Nephron progenitor cell (in vitro differentiated cells): ENCODE measurements at places on chromosomes 6 and 20.

- DNase-seq: no peak
Measured at GRCh38 chr6:128696691-128697689, 176.6 kb upstream of the PTPRK start.

GRCh38 chr6:15339081-15339480 is 93.2 kb downstream of the JARID2 start:
- DNase-seq: no peak

- no peak for DNase-seq
Measured at GRCh38 chr20:24365670-24366069, 103.8 kb upstream of the SYNDIG1 start.

- DNase-seq: no peak
Measured at GRCh38 chr6:109306733-109307132, 75.5 kb downstream of the CD164 start.

- DNase-seq: no peak
Measured at GRCh38 chr6:38517005-38517404, 122.7 kb downstream of the BTBD9 start.

DNA sequence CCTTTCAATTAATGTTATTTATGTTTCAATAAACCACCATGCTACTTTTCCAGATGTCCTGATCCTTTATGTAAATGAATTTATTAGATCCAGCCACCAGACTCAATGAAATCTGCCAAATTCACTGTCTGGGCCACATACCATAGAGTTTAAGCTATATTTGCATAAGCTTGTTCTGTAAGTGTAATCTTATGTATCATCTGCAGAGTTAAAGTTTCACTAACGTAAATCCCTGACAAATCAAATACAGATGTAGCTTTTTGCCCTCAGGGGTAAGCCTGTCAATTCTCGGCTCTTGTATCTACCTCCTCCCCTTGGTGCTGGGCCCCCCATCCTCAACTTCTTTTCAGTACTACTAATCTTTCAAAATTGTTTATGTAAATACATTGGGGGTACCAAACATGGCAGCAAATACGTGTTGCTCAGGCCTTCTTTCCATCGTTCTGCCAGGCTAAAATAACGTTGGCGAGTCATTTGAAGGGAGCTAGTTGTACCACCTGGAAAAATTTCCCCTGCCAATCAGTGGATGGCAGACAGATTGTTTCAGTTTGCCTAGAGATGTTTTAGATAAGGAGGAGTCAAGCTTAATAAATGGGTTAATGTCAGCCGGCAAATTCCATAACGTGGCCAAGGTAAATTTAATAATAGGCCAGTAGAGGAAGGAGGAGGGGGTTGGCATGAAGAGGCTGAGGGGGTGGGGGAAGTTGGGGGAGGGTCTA is 79.6 kb downstream of the RPS12 start:
- DNase-seq: no peak

- no peak for DNase-seq
Measured at GRCh38 chr20:4087923-4088322, 72.6 kb upstream of the RNF24 start.

DNA sequence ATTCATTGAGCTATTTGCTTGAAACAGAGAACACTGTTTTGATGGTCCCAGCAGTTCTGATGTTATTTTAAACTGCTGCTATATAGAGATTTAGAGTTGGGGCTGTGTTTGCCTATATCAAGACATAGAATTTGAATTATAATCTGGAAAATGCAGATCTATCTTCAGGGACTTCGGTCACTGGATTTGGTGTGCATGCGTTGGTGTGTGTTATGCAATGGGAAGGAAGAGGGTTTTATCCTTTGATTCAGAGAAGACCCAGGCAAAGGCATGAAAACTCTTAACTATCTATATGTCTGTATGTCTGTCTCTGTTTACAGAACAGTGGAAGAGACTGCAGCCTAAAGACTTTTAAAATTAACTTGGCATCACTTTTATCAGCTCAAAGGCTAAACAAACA is 2.0 kb downstream of the ADGRB3 start:
- DNase-seq: no peak

DNA sequence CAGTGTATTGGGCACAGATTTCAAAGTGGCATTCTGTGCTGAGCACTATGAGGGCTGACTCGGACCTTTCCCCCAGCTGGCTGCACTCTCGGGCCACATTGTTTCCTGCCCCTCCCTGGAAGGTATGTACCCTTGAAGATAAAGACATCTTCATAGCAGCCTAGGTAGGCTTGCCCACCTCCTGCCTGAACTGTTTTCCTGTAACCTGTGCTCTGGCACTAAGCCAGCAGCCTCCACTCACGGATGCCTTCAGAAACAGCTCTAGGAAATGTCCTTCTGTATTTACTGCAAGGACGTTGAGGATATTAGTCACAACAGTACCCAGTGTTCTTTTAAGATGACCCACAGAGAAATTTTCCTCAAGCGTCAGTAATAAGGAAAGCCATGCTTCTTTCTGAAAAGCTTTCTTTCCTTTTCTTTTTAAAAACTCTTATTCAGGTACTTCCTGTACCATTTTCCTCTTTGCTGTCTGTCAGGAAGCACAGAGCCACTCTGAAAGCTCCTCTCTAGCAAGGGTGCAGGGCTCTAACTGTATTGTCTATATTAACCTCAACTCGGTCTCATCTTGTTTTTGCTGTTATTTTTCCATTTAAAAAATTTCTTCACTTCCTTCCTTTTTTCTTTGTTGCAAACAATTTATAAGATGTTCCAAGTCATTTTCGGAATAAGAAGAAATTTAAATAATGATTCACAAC is 43.5 kb downstream of the TTI1 start:
- no peak for DNase-seq

DNA sequence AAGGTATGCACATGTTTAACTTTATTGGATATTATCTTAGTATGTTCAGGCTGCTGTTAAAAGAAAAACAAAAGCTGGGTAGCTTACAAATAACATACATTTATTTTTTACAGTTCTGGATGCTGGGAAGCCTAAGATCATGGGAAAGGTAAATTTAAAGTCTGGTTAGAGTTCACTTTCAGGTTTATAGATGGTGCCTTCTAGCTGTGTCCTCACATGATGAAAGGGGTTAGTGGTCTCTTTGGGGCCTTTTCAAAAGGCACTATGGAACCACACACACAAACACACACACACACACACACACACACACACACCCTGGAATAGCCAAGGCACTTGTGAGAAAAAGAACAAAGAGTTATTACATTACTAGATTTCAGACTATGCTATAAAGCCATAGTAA is 805.8 kb upstream of the GJE1 start:
- DNase-seq: no peak

- DNase-seq: no peak
Measured at GRCh38 chr6:154539593-154540269, 29.2 kb upstream of the CNKSR3 start.

DNA sequence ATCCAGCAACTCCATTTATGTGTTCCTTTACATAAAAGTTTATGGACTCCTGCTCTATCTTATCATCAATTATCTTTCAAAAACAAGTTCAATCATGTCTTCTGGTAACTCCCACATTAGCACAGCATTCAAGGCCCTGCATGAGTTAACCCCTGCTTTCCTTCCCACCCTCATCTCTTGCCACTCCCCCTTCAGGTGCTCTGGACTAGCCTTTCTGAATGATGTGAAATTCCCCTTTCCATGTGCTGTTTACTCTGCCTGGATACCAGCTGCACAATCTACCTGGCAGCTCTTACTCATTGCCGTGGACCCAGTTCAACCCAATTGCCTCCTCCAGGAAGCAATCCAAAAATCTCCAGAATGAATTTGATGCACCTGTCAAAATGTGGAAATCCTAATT is 11.9 kb downstream of the ADGRF4 start:
- DNase-seq: no peak

- DNase-seq: no peak
Measured at GRCh38 chr6:55853008-55854001, 22.1 kb downstream of the BMP5 start.

GRCh38 chr20:62484478-62484877 is 8.7 kb upstream of the GATA5 start:
- no peak for DNase-seq

GRCh38 chr6:25035512-25036435 is 100.0 kb upstream of the RIPOR2 start:
- no peak for DNase-seq

GRCh38 chr20:52565614-52566013 is 374.0 kb upstream of the ZFP64 start:
- DNase-seq: no peak

GRCh38 chr20:36400909-36401735 is 95.0 kb downstream of the DLGAP4 start:
- DNase-seq: no peak

- no peak for DNase-seq
Measured at GRCh38 chr6:48199499-48199898, 88.5 kb upstream of the PTCHD4 start.

GRCh38 chr6:79672631-79673111 is 41.5 kb downstream of the SH3BGRL2 start:
- DNase-seq: no peak

DNA sequence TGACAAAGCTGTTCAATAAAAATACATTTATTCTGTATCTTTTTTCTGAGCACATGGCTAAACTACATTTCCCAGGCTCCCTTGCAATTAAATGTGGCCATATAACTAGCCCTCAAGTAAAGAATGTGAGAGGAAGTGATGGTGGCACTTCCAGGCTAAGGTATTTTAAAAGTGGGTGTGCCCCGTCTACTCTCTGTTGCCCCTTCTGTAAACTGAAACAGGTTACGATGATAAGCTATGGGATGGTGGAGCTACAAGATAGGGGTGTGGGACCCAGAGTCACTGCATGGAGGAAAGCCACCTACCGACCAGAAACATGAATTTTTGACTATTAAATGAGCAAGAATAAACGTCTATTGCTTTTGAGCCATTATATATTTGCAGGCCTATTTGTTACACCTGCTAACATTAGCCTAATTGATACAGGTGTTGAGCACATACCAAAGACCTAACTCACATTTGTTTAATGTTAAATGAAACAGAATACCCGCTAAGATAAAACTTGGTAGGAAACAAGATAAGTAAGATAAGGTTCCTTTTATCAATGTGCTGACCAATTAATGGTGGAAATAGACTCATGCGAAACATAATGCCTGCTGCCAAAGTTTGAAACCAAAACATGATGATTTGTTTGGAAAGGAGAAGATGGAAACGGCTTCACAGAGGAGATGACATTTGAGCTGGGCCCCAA is 3.1 kb downstream of the FYN start:
- no peak for DNase-seq

DNA sequence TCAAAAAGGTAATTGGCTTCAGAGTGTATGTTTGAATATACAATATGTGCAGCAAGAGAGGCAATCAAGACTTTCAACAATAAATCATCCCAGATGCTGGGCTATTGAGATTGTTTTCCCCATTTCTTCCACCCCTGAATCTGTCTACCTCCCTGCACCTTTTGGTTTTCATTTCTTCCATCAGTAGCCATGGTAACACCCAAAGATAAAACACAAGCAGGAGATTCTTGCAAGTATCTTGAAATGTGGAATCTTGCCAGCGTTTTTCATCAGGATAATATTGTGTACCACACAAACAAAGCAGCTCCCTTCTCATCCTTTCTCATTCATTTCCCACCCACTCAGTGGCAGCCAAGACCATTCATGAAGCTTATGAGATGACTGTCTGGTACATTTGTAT is 73.0 kb upstream of the NRSN1 start:
- DNase-seq: no peak

DNA sequence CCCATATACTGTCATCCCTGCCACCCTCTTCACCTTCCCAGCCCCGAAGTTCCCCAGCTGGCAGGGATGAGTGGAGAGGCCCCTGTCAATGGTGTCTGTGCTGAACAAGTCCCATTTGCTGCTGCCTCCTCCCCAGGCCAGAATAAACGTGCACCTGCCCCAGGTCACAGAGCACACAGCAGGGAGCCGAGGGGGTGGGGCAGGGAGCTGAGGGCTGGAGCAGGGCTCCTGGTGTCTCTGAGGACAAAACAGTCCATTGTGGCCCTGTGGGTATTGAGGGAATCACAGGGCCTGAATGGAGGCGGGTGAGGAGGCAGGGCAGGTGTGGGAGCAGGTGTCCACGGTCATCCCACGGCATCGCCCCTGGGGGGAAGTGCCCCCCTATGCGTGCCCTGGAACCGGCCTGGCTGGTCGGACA is 55.8 kb downstream of the SNAI1 start:
- DNase-seq: no peak

DNA sequence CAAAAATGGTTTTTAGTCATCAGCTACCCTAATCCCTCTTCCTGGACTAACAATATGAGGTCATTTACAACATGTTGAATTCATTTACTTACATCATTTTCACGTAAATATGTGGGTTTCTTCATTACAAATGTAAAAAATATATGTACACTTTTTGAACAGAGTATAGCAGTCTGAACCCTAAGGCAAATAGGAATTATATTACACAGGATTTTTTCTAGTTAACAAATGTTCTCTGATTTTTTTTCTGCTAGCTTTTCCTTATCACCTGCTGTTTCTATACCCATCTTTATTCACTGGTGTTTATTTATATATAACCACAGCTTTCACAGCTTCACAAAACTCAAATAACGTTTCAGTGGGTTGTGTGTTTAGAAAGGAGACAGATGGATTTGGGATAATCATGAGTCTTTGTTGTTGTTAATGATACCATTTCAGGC is 21.0 kb upstream of the CD2AP start:
- no peak for DNase-seq

DNA sequence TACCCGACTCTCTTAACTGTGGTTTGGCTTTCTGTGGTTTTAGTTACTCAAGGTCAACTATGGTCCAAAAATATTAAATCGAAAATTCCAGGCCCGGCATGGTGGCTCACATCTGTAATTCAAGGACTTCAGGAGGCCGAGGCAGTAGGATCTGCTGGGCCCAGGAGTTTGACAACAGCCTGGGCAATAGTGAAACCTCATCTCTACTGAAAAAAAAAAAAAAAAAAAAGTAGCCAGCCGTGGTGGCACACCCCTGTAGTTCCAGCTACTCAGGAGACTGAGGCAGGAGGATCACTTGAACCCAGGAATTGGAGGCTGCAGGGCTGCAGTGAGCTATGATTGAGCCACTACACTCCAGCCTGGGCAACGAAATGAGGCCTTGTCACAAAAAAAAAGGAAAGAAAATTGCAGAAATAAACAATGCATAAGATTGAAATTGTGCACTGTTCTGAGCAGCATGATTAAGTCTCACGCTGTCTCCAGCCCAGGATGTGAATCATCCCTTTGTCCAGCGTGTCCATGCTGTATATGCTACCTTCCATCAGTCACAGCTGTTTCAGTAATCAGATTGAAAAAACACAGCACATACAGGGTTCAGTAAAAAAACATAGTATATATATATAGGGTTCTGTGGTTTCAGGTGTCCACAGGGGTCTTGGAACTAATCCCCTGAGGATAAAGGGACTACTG is 40.7 kb downstream of the RGS17 start:
- no peak for DNase-seq

GRCh38 chr6:35443341-35444030 is 8.7 kb upstream of the FANCE start:
- no peak for DNase-seq

- no peak for DNase-seq
Measured at GRCh38 chr20:26243731-26244130, 547.1 kb upstream of the ZNF337 start.
